ENCODE measurements at places on chromosomes 13 and 19.

- no peak for DNase-seq
These were observed 82.7 kb upstream of the PCDH8 start for GRCh38 chr13:52931131-52931530.

DNA sequence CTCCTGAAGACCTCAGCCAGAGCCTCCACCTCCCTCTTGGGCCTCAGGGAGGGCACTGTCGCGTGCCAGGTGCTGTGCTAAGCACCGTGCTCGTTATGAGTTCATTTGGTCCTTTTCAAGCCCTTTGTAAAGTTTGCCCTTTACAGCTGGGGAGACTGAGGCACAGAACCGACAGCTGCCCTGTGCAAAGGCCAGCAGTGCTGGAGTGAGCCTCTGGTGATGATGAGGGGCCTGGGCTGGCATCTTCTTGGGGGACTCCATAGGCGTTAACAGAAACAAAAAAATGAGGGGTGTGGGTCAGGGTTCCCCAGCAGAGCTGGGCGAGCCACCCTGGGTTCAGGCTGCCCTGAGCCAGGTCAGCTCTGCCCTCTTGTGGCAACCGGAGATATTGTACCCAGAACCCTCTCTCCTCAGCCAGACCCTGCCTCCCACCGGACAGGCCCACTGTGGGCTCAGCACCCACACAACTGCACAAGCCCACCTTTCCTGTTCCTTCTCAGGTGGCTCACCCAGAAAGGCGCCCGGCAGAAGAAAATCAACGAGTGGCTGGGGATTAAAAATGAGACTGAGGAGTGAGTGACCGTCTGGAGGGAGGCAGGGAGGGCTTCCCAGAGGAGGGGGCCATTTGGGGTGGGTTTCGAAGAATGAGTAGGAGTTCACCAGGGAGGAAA, 5.5 kb upstream of the IFI30 start:
- DNase-seq: peak; percentile 40

DNA sequence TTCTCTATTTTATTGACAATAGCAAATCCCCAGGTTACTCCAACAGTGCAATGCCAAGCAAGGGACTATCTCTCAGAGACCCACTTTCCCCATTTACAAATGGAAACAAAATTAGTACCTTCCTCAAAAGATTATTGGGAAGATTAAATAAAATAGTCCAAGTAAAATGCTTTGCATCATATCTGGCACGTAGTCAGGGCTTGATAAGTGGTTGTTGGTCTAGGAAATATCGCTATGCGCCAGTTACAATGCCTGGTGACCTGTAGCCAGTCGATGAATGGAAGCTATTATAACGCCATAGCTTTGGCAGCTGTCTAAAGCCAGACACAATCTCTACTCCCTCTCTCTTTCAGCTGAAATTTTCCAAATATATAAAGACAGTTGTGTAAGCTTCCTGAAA, 220.3 kb downstream of the RAP2A start:
- DNase-seq: no peak

DNA sequence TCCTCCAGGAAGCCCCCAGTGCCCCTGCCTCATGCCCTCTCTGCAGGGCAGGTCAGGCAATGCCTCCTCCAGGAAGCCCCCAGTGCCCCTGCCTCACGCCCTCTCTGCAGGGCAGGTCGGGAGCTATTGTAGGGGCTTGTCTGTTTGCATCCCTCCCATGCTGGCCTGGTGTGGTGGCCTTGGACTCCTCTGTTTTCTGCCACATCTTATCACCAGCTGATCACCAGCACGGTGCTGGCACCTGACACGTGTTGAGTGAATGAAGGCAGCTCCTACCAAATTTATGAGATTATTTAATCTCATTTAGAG, 51.5 kb upstream of the C13orf46 start:
- no peak for DNase-seq

DNA sequence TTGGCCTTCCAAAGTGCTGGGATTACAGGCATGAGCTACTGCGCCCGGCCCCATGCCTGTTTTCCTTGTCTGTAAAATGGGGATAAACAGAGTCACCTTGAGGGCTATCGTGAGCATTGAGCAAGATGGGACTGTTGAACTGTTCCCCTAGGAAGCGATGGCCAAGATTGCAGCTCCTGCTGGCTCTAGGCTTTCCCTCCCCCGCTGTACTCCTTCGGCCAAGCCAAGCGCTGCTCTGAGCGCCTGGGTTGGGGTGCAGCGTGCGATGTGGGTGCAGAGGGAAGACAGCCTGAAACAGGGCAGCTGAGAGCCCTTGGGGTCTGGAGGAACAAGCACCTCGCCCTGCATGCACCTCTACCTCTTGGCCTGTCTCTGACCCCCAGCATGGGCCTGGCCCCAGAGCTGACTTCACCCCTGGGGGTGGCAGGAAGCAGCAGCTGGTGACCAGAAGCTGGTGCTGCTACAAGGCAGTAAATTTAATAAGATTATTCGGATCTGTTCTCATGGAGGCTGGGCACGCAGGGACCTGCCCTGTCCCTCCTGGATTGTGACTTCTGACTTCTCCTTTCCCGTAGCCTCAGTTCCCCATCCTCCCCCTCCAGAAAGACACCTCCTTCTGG, 5.3 kb downstream of the GNG8 start:
- no peak for DNase-seq
